Left cardiac atrium (tissue), 4 donors: ENCODE measurements at places on chromosomes 12 and 14. TPM values are rescaled to one million over a fixed set of nuclear protein-coding genes. Genes with fewer than 3 reads are reported as not detected.

GRCh38 chr12:109093022-109093918, at the start of gene ALKBH2:
ALKBH2 (minus strand) TSS chr12:109093472; CDS start chr12:109092786, 686 bp downstream.
- peak; percentile 96 for DNase-seq

GRCh38 chr14:97524589-97525319, 727.6 kb downstream of the VRK1 start:
- no peak for DNase-seq

GRCh38 chr12:89706986-89707702, 1.5 kb downstream of the ATP2B1 start:
- DNase-seq, result peak; percentile 24

POTEM gene
- not detected for total RNA-seq

RFX4 gene
- not detected for total RNA-seq
